ENCODE measurements at places on chromosomes 4 and X.

DNA sequence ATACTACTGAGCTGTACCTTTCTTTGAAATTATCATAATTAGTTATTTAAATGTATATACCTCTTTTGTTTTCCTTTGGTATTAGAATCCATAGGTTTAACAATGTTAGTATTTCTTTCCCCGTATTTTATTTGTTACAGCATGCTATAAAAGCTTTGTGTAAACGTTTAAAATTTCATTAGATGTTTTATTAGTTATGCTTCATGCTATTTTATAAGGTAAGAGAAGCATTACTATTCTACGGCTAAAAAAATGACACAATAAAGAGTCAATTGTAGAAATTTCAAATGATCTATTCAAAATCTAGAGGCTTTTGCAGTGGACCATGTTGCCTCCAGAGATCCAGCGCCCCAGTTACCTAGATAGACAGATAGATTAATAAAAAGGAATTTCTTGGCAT, 1203.3 kb upstream of the IGFBP7 start:
- DNase-seq: no peak

- DNase-seq: no peak
Measured at GRCh38 chr4:12177416-12177815, 748.7 kb upstream of the HS3ST1 start.

- no peak for DNase-seq
Measured at GRCh38 chrX:152927858-152928760, 30.2 kb downstream of the ZNF185 start.

- no peak for DNase-seq
Measured at GRCh38 chr4:158649111-158649680, 22.5 kb downstream of the C4orf46 start.

DNA sequence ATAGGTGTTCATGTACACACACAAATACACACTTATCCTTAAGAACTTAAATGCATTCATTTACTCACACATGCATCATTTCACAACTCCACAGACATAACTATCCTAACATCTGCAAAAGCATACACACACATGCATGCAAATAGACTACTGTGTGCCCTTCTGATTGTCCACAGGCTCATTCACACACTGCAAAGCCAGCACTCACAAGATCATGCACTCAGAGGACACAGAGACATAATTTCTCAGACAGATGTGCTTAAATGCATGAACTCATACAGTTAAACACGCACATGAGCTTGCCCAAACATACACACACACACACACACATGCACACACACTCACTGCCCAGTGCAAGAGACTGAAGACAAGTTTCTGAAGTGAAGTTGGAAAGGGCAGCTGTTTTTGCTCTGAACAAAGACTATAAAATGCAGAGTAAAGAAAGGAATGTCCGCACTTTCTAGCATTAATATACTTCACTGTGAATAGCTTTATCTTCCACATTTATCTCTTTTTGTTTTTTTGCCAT, 1018.0 kb upstream of the HS3ST1 start:
- DNase-seq: peak; percentile 19

DNA sequence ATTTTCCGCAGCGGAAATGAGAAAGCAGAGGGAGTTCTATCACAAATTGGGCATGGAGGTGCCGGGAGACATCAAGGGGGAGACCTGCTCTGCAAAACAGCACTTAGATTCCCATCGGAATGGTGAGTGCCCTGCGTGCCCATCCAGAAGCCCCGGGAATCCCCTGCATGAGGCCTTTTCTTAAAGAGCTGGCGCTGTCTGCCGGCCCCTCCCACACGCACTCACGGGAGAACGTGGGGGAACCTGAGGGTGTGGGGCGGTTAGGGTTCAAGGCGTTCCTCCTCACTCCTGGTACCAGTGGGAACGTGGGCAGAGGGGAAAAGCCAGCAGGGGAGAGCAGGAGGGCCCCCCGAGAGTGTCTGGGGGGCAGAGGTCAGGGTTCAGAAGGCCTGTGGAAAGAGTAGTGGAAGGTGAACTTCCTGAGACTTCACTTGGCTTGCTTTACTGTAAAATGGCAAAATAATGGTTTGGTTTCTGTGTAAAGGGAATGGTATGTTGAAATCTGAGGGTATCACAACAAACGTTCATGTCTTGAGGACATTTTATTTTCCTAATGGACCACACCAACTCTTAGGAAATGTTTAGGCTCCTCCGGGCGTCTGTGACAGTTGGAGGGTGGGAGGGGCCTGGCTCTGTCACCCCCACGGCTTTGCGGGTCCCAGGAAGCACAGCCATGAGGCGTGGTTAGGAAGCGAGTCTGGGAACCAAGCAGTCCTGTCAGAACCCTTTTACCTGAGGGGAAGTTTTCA, 38.0 kb downstream of the PCGF3 start:
- DNase-seq: no peak

- DNase-seq: no peak
Measured at GRCh38 chrX:126824338-126825007, 4.9 kb downstream of the PRR32 start.

GRCh38 chr4:41655177-41655576, 93.3 kb downstream of the PHOX2B start:
- no peak for DNase-seq

DNA sequence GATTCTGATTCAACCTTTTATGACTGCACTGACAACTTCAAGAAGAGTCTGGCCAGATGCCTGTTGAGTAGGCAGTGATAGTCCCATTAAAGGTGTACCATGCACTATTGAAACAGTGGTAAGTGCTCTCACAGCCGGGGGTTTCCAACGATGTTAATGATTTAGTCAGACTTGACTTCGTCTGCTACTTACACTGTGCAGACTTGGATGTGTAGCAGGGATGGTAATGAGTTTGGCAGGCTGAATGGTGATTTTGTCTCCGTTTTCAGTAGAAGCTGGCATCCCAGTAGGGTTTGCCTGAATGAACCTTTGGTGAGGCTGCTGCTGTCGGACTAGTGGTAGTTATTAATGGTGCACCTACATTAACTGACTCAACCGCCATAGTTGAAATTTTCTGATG, 52.0 kb upstream of the TMSB15B start:
- DNase-seq: no peak

DNA sequence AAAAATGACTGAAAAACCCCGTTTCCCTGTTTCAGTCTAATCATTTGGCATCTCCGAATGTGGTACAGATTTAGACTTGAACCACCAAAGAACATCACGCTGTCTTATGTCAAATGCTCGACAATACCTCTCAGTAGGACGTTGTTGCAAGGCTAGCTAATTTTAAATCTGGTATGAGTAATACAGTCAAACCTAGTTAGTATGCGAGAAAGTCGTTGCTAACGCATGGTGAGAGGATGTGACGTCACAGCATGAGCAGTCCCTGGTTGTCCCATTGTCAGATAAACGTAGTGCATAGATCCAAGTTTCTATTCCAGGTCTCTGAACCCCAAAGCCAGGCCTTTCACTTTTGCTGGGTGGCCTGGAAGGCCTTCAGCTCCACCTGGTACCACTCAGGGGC, 44.7 kb downstream of the SETD7 start:
- no peak for DNase-seq

DNA sequence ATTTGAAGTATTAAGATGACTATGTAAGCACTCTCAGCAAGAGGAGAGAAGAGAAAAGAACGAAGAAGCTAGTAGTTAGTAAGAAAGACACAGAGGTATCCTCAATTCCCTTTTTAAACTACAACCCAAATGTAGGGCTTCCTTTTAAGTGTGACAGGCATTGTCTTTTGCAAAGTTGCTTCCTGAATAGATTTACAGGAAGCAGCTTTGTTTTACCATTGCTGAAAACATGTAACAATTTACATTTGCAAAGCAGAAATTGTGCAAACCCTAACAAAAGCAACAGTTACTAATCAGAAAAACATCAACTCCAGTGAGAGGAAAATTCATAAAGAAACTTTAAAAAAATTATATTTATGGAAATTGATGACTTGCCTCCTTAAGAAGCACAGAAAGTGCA, 96.4 kb downstream of the FAM13A start:
- no peak for DNase-seq

DNA sequence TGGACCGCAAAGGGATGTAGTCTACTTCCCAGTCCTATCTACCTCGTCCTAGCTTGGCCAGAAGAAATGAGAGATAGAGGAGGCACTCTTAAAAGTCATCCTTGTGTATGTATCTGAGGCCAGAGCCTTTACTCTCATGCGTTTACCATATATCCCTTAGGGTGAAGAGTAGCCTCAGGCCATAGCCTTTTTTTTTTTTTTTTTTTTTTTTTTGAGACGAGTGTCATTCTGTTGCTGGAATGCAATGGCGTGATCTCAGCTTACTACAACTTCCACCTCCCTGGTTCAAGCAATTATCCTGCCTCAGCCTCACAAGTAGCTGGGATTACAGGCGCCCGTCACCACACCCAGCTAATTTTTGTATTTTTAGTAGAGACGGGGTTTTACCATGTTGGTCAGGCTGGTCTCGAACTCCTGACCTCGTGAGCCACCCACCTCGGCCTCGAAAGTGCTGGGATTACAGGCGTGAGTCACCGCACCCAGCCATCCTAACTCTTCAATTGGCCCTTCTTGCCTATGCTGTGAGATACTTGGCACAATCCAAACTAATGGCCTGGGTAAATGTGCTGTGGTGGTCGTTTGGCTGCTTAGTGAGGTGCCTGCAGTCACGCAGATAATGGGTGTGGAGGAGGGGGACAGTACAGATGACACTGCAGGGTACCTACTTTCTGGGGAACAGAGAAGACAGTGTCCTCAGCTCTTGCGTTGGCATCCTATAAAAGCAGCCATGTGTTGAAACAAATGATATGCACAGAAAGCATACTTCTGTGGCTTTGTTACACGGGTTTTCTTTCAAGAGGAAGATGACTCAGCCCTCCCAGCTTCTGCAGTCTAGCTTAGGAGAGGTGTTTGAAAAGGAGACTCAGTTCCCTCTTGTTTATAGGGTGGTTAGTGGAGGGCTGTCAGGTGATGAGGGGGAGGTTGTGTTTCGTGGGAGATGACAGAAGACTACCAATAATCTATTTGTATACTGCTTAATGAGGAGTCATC, 10.4 kb upstream of the DGAT2L6 start:
- no peak for DNase-seq

DNA sequence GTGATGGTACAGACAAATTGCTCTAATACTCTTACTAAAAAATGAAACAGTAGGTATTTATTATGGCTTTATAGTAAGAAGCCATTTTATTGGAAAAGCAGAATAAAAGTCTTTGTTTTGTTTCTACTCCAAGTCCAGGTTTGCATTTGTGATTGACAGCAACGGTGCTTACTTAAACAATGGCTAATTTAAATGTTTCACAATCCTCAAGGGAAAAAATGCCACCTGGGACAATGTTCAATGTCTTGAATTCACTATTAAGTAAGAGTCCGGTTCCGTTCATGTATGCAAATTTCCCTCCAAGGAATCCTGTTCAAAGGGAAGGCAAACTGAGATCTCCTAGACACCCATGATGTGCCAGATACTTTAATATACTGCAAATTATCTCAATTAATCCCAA, 123.6 kb downstream of the RBM47 start:
- no peak for DNase-seq

GRCh38 chr4:184014301-184014700, 109.2 kb downstream of the STOX2 start:
- no peak for DNase-seq

DNA sequence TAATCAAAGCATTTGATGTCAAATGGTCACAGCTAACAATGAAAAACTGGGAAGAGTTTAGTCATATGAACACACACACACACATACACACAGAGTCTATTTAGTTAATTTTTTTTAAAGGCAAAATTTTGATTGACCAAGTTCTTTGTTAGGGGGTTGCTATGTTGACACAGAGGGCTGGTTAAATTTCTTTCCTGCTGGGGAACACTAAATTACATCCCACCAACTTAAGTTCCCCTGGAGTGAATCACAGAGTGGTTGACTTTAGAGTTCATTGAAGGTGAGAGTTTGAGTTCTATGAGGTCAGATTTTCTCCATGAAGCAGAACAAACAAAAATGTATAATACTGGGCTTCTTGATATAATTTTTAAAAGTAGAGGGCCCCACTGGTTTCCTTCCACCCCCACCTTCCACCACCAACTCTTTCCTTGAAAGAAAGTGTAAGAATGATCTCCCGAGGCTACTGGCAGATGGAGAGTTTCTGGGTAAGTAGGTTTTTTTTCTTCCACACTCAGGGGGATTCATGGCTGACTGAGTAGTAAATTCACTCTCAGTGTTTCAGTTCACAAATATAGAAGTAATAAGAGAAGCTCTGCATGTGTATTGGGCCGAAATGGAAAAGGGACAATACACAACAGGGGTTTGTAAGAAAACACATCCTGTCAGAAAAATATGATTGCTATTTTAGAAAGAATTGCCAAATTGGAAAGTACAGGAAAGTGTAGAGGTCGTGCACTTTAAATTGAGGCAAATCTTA, 917.0 kb upstream of the LCORL start:
- no peak for DNase-seq

GRCh38 chr4:54231768-54232688, 2.9 kb downstream of the PDGFRA start:
- peak; percentile 81 for DNase-seq

GRCh38 chr4:89664521-89664920, 172.4 kb downstream of the SNCA start:
- no peak for DNase-seq

DNA sequence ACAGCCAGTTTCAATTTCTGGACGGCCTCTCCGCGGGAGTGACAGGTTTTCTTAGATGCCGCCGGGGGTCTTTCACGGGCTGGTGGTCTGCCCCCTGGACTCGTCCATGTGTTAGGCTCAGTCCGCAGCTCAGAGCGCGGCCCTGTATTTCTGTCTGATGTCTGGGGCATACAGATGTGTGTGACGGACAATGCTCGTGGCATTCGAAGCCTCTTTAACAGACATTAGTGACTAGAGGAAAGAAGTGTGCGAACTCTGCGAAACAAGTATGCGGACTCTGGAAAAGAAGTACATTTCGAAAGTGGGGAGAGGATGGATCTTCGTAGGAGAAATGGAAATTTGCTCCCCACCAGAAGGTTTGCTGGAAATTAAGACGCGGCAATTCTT, 793 bp upstream of the DCUN1D4 start:
- peak; percentile 35 for DNase-seq

DNA sequence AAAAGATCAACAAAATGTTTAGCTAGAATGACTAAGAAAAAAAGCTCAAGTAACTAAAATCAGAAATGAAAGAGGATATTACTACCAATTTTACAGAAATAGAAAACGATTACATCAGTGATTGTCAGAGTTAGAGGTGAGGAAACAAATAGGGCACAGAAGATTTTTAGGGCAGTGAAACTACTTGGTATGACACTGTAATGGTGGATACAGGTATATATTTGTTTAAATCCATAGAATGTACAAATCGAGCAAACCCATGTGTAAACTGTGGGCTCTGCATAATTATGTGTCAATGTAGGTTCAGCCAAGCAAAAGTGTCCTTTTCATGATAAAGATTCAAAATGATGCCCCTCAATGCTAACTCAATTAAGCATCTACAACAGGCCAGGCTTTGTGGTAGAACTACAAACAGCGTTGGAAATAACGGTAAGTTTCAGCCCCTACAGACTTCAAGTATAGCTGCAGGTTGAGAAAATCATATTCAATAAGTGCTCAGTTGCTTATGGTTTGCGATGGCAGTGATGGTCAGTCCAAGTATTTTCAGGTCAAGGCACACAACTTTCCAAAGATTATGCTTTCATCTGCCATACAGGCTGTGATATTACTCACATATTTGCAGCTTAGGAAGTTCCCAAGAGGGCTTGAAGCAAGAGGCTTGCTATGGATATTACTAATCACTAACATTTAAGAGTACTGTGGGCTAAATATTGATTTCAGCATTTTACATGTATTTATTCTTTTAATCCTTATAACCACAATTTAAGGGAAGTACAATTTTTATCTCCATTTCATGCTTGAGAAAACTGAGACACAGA, 158.6 kb downstream of the TET2 start:
- no peak for DNase-seq

Measured in femur (tissue), 1 donor.